Renal pelvis (tissue), 12 donors: ENCODE measurements at places on chromosomes 6 and 20. TPM values are rescaled to one million over a fixed set of nuclear protein-coding genes. Genes with fewer than 3 reads are reported as not detected.

- DNase-seq: no peak
These were observed 10.3 kb downstream of the SLC2A4RG start for GRCh38 chr20:63749597-63750508.

- no peak for DNase-seq
These were observed 60.5 kb upstream of the SRSF6 start for GRCh38 chr20:43397147-43397546.

GRCh38 chr6:14640631-14641030, 523.1 kb downstream of the CD83 start:
- DNase-seq: no peak

DNA sequence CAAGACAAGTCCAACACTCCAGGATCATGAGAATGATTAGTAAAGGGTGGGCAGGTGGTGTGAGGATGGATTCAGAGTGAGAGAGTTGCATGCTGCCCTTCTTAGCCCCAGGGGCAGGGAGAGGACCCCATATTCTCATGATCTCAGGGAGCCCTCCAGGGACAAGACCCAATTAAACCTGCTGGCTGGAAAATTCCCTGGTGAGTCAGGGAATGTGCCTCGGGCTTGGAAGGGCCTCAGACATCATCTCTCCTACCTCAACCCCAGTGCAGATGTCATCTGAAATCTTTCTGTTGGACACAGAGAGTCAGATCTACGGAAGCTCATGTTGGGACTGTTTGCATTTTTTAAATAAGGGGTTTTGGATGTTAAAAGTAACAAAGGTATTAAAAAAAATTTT, 9.2 kb upstream of the SIRPD start:
- no peak for DNase-seq

- no peak for DNase-seq
These were observed 35.6 kb downstream of the MOCS1 start for GRCh38 chr6:39898625-39899024.

- DNase-seq: no peak
These were observed 39.7 kb downstream of the TRMT11 start for GRCh38 chr6:126026001-126026400.

DNA sequence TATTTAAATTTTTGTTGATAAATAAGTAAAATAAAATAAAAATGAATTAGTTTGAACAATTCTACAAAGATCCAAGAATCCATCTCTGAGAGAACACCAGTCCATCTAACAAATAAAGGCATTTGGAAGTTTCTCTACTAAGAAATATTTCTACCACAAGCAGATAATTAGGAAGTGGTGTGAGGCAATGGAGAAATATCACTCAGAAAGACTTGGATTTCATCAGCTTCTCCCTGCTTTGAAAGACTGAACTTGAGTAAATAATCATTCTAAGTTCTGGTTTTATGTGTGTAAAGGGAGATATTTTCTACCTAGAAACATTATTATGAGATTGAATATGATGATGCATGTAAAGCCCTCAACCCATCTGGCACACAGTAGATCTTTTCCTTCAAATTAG, 17.8 kb upstream of the TCF21 start:
- no peak for DNase-seq

DNA sequence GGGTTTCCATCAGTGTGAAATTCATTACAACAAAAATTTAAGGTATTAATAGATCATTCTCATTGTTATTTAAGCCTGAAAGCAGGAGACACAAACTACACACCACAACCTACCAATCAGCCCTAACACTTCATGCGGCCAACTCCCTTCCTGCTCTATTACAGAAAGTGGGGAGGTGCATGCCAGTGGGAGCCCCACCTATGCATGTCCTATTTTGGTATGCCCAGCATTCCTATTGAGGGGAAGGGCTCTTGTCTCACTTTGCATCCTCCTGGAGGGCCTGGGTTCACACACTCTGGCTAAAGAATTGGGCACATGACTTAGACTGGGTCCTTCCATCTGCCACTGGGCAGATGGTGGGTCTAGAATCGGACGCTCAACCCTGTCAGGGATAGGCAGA, 450.0 kb downstream of the PTPRT start:
- no peak for DNase-seq

DNA sequence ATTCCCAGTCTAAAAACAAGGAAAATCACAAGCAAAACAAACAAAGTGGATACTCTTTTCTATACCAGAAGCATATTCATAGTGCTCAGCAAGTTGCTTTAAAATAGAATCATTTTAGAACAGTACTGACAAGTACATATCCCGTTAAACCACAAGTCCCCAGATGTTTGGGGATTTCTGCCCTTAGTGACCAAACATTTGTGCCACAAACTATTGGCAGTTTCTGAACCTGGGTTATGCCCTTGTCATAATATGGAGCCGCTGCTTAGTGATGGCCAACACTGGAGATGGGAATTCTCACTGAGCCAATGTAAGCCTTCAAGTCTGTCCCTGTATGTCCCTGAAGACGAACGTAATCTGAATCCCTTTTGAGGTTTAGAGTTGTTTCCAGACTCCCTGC, 436.7 kb upstream of the JAG1 start:
- DNase-seq: no peak

Gene ARMH2
- polyA plus RNA-seq: not detected

Gene C20orf141
- polyA plus RNA-seq: not detected

Gene C20orf144
- polyA plus RNA-seq: 0.49 TPM

Gene TMEM151B
- polyA plus RNA-seq: 1.2 TPM

Gene VWA7
- polyA plus RNA-seq: 8.8 TPM

Gene PHACTR1
- polyA plus RNA-seq: 12.5 TPM

Gene COL9A3
- 22.4 TPM for polyA plus RNA-seq

Gene MOG
- polyA plus RNA-seq: 0.51 TPM
